ENCODE measurements at places on chromosomes 3 and 15. TPM values are rescaled to one million over a fixed set of nuclear protein-coding genes. Genes with fewer than 3 reads are reported as not detected.

DNA sequence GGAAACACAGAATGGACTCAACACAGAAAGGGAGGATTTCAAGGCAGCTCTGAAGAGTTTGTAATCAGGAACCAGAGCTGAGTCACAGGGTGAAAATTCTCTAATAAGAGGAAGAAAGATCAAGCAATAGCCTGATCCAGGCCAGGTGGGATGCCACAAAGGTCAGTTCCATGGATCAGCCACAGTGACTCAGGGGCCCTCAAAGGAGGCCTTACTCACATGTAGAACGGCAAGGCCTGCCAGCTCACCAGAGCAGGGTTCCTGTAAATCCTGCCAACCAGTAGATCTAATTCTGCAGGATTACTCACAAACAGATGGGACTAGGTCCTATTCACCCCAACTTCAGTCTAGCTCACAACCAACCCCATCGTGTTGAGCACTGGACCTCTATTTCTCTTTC lies 78.3 kb upstream of the PPP2R3A start:
- peak; percentile 59 for DNase-seq

- DNase-seq, result no peak
Measured at GRCh38 chr3:158954420-158954819, 152.6 kb downstream of the MFSD1 start.

DNA sequence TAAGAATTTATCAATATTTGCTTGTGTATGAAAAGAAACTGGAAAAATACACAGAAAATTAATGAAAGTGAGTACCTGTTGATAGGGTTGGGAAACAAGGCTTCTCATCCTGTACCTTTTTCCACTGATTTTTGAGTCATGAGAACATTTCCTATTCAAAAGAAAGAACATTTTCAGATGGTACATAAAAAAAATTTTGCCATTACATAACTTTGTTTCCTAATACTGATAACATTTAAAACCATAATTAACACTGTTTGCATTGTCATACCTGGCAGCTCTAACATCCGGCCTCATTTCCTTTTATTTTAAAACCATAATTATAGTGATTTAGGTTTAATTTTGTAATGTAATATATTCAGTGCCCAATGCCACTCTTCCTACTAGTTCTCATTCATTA lies 11.7 kb downstream of the NKTR start:
- DNase-seq, result no peak

DNA sequence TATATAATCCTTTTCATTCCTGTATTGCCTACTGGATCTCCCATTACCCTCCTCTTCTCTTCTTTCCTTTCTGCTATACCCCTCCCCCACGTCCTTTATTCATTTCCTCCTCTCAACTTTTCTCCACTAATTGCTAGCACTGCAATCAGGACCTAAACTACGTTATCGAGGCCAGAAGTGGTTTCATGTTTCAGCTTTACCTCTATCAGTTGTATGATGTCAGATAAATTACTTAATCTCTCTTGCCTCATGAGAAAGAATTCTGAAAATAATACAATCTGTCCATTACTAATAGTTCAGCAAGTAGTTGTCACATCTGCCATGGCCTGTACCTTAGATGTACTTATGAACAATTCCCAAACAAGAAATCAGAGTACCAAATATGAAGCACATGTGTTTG lies 10.6 kb downstream of the POPDC2 start:
- no peak for DNase-seq

Gene CHDH
- 0.02 TPM for polyA plus RNA-seq

Gene STT3B
- polyA plus RNA-seq, result 112 TPM

- DNase-seq, result no peak
Measured at GRCh38 chr3:123843668-123844067, 40.5 kb downstream of the MYLK start.

Gene IQCF5
- polyA plus RNA-seq, result not detected

DNA sequence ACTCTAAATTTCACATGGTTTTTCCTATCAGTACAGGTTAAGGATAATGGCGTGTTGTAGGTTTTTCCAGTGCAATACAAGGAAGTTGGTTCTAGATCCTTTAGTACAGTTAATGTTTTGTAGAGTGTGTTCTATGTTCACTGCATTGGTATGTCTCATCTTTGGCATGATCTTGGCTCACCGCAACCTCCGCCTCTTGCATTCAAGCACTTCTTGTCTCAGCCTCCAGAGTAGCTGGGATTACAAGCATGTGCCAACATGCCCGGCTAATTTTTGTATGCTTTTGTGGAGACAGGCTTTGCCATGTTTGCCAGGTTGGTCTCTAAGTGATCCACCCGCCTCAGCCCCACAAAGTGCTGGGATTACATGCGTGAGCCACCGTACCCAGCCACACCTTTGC lies 30.4 kb downstream of the SNRPN start:
- DNase-seq, result no peak

DNA sequence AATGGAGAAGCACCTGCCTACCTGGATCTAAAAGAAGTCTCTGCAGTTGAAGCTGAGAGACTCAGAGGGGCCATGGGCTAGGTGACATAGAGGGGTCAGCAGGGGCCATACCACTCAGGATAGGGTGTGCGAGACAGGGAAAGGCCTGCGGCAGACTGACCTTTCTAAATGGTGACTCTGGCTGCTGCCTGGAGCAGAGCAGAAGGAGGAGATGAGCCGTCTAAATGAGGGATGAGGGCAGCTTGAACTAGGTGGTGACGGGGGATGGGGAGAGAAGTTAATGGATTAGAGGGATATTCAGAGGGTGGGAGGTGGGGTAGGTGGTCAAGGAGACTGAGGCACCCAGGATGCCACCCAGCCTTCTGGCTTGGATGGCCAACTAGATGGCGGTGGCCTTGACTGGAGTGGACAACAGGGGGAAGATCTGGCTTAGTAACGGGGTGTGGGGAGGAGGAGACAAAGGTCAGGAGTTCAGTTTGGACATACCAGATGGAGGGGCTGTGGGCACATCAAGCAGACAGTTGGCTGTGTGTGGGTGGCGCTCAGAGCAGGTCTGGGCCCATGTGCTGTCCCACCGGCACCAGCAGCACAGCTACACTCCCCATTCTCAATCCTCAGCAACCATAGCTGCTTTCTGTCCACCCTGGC lies 3.2 kb upstream of the ITIH1 start:
- DNase-seq, result no peak

Gene PFKFB4
- 6.1 TPM for polyA plus RNA-seq

Gene COL6A5
- not detected for polyA plus RNA-seq

DNA sequence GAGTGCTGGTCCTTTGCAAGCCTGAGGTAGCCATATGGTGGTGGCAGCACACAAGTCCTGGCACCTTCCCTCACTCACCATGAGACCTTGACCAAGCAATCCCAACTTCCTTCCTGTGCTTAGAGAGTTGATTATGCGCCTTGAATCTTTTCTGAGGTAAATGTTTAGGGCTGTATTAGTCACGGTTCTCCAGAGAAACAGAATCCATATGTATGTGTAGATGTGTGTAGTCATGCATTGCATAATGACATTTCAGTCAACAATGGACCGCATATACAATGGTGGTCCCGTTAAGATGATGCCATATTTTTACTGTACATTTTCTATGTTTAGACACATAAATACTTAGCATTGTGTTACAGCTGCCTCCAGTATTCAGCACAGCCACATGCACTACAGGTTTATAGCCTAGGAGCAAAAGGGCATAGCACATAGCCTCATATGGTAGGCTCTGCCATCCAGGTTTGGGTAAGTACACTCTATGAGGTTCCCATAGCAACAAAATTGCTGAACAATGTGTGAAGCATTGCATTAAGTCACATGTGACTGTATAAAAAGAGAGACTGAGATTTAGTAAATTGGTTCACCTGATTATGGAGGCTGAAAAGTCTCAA lies 20.2 kb upstream of the NUP210 start:
- DNase-seq, result no peak

DNA sequence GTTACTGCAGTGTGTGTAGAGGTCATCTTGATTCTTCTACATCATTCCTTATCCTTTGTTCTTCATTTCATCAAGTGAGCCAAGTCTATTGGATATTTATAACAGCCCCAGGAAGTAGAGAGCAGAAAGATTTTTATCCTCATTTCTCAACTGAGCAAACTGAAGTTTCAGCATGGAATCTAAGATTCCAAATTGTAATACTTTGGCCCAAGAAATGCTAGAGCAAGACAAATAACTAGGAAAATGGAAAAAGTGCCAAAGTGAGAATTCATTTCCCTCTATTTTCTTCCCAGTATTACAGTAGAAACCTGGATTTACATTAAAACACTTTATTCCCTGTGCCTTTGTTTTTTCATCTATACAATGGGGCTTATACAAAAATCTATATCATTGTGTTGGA lies 346.8 kb downstream of the ARPP21 start:
- no peak for DNase-seq

Gene ENTPD3
- polyA plus RNA-seq, result not detected

Gene CLDN1
- 9.6 TPM for polyA plus RNA-seq

DNA sequence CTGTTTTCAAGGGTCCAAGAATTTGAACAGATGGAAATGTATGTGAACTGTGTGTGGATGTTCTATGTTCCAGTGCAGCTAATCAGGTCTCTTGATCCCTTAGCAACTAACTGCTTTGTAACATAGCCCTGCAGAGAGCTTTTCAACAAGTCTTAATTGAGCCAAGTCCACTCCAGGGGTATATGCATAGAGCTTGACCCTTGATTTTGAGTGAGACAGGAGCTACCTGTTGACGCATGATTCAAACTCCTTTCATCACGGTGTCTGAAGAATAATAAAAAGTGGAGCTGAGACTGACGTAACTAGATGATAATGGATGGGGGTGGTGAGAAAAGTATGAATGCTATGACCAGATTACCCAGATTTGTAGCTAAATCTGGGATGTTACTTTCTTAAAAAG lies 93.3 kb upstream of the CCDC54 start:
- DNase-seq, result no peak

DNA sequence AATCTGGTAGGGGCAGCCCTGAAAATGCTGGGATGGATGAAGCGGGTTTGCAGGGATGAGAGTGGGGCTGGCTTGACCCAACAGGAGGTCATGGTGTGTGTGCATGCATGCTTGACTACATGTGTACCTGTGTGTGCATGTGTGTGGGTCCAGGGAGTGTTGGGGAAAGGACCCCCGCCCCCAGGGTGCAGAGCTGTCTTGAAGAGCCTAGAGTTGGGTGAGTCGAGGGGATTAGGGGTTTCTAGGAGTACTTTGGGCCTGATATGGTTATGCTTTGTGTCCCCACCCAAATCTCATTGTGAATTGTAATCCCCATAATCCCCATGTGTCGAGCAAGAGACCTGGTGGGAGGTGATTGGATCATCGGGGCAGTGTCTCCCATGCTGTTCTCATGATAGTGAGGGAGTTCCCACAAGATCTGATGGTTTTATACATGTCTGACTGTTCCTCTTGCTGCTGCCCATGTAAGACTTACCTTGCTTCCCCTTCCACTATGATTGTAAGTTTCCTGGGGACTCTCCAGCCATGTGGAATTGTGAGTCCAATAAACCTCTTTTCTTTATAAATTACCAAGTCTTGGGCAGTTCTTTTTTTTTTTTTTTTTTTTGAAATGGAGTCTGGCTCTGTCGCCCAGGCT lies 5.2 kb upstream of the LCTL start:
- DNase-seq, result no peak

GRCh38 chr3:51938780-51939425 lies 2.8 kb downstream of the RRP9 start:
- DNase-seq, result no peak

DNA sequence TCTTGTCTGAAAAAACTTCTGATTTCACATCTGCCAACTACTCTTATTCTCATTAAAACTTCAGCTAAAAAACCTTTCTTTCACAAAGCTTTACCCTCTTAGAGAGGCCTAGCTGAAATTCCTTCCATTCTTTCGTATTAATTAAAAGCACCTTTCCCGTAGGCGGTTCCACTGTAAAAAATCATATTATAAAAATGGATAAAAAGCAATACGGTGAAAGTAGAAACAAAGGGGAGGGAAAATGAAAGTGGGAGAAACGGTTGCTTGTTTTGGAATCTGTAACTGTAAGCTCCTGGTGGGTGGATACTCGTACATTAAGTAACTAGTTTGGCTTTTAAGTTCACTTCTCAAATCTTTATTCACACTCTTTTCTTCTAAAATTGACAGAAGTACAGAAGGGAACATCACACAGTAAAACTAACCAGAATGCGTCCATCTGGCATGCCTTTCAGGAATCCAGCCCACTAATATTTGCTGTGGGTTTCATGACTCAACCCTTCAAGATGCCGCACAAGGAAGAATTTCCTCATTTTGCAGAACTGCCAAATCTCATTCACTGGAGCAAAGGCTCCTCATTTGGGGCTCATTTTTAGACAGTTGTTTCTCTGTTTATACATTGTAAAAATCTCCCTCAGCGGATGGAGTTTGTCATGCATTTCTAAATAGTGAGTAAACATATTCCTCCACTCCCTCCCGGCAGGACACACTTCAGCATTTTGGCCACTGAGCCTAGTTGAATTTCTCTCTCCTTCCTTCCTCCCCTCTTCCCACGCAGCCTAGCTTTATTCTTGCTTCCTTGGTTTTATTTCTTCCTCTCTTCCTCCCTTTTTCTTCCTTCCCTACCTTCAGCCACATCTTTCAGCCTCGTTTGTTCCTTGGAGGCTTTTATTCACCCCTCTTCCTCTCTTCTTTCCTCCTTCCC lies 419.5 kb upstream of the NAALADL2 start:
- DNase-seq, result peak; percentile 98

Gene SLC2A2
- not detected for polyA plus RNA-seq

DNA sequence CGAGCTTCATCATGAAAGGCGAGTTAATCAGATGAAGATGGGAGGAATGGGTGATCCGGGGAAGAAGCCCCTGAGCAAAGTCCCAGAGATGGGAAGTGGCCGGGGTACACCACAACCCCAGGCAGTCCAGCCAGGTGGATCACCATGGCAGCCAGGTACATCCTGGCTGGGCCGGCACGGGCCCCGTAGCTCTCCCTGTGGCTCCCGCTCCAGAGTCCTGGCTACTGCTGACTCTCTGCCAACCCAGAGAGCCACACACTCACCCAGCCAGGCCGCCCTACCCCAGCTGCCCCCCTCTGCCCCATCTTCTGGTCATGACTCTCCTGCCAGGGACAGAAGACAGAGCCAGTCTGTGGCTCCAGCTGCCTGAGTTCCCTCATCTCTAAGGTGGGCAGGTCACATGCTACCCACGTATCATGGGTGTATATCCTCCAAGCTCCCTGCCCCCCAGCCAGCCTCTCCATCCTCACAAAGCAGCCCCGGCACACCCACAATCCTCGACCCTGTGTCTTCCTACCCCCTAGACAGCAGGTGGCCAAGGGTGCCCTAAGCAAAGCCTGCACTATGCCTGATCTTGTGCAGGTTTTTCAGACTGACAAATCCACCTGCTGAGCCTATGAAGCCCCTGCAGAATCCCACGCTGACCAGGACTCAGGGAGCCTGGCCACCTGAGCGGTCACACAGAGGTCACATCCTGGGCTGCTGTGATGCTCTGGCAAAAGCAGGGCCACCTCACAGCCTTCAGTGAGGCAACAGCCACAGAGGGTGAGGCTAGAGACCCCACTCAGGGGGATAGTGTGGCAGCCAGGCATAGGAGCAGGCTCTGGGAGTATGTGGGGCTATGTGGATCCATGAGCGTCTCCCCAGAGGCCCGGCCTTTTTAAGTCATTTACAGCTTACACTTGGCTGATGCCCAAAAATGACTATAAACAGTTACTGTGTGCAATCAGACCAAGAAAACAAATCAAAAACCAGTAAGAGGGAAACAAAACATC lies 13.2 kb downstream of the XXYLT1 start:
- DNase-seq, result no peak

GRCh38 chr15:68080783-68081182 lies 26.7 kb downstream of the PIAS1 start:
- no peak for DNase-seq

Gene LYZL4
- polyA plus RNA-seq, result not detected
